Stomach (tissue), 19 donors: ENCODE measurements at places on chromosomes 7 and 10.
A peak's percentile ranks its signal among the peaks of the same experiment; 100 is the strongest.

GRCh38 chr10:103921248-103921647 lies 3.3 kb upstream of the STN1 start:
- no peaks in the 10 kb centered on the region for H3K36me3 ChIP-seq
- no peaks in the 10 kb centered on the region for H3K27me3 ChIP-seq
- no peak overlapping the region for H3K4me3 ChIP-seq
- no peak for DNase-seq
- no peak overlapping the region for H3K27ac ChIP-seq
- peaks cover 32% of the 10 kb centered on the region for H3K4me1 ChIP-seq

DNA sequence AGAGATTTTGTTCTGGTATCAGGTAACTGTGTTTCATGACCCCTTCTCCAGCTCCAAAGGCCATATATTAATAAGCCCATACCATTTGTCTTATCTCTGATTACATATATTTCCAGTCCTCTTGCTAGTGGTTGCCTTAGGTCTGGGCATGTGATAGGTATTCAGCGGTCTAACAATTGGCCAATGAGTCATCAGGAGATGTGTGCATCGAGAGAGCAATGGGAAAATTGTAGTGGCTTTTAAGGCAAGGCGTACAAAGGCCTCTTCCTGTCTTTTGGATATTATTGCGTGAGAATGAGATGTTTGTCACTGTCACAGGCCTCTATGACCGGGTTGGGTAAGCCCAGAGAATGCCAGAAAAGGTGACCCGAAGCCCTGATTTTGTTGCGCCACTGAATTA lies 38.6 kb upstream of the SFRP5 start:
- no peak overlapping the region for H3K4me3 ChIP-seq
- DNase-seq = no peak
- no peaks in the 10 kb centered on the region for H3K36me3 ChIP-seq
- H3K27ac ChIP-seq = no peak overlapping the region

DNA sequence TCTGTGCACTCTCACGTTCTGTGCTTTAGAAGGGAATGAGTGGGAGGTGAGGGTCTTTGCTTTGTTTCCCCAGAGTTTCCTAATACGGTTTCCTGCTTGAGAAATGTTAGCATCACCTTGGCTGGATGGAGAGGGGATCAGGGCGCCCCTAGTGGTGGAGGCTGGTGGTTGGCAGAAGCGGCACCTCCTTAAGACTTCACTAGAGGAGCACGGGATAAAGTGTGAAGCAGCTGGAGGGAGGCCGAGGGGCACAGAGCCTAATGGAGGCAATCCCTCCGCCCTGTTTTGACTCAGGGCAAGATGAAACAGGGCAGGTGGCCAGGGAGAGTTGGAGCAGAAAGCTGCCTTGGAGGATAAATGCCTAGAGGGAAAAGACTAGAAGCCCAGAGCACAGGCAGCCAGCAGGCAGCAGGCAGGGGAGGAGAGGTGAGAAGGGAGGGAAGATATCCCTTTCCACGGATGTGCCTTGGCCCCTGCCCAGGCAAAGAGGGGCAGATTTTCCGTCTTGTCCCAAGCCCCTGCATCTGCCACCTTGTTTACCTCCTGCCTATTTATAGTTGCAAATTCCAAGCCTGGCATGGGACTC lies 56.0 kb upstream of the BTRC start:
- no peaks in the 10 kb centered on the region for H3K36me3 ChIP-seq
- H3K4me1 ChIP-seq = no peaks in the 10 kb centered on the region
- H3K4me3 ChIP-seq = no peak overlapping the region
- H3K27ac ChIP-seq = no peak overlapping the region

DNA sequence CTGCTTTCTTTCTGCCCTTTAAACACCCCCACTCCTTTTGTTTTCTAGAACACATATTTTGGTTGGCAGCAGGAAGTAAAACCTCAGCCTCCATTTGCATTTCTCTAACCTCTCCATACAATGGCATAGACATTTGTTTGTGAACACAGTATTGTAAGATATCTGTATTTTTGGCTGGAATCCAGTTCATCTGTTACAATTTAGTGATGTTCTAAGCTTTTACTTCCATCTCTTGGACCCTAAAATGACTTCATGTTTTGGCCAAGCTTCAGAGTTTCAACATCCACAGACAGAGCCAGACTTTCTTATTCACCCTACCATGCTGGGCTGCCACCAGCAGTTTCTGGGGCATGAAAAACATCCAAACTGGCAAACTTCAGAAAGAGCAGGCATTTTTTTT lies 21.1 kb upstream of the AUTS2 start:
- no peak for DNase-seq
- H3K4me3 ChIP-seq = no peak overlapping the region
- H3K27me3 ChIP-seq = no peaks in the 10 kb centered on the region
- H3K4me1 ChIP-seq = no peaks in the 10 kb centered on the region
- no peaks in the 10 kb centered on the region for H3K36me3 ChIP-seq

- H3K27me3 ChIP-seq = no peaks in the 10 kb centered on the region
- H3K4me3 ChIP-seq = no peak overlapping the region
- H3K27ac ChIP-seq = peak overlapping the region; percentile 53
- H3K36me3 ChIP-seq = no peaks in the 10 kb centered on the region
Measured at GRCh38 chr7:32500922-32501341, 5.6 kb downstream of the AVL9 start.

GRCh38 chr10:51707821-51708424 lies 8.5 kb upstream of the CSTF2T start:
- H3K4me3 ChIP-seq = no peak overlapping the region
- H3K36me3 ChIP-seq = no peaks in the 10 kb centered on the region
- DNase-seq = no peak
- H3K27me3 ChIP-seq = no peaks in the 10 kb centered on the region
- H3K27ac ChIP-seq = peak overlapping the region; percentile 5

DNA sequence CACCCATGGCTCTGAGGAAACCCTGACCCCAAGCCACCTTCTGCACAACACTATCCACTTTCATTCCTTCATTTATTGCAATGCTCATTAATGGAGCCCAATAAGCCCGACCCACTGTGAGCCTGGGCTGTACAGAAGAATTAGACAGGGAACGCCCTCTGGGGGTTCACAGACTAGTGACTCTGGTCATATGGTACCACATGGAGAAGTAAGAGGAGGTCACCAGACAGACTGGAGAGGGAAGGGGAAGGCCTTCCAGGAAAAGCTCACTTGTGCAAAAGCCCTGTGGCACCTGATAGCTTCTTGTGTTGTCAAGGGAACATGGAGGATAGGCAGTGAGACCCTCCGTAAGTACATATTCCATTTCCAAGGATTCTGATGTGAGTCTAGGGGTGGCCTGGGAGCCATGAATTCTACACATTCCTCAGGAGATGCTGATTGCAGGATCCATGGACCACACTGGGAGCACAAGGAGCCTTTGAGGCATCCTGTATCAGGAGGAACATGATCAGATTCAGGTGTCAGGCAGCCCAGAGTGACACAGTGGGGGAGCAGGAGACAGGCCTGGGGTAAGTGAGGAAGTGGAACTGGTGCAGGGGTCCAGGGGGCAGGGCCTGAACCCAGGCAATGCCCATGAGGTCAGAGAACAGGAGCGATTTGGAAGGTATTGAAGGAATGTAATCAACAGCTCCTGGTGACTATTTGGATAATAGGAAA lies 19.9 kb downstream of the TMEM72 start:
- no peaks in the 10 kb centered on the region for H3K27me3 ChIP-seq
- DNase-seq = no peak
- H3K4me3 ChIP-seq = no peak overlapping the region
- H3K27ac ChIP-seq = no peak overlapping the region
- peaks cover 24% of the 10 kb centered on the region for H3K4me1 ChIP-seq

GRCh38 chr7:70193514-70193913 lies 595.2 kb downstream of the AUTS2 start:
- DNase-seq = peak; percentile 45
- H3K4me1 ChIP-seq = no peaks in the 10 kb centered on the region
- H3K27me3 ChIP-seq = no peaks in the 10 kb centered on the region

DNA sequence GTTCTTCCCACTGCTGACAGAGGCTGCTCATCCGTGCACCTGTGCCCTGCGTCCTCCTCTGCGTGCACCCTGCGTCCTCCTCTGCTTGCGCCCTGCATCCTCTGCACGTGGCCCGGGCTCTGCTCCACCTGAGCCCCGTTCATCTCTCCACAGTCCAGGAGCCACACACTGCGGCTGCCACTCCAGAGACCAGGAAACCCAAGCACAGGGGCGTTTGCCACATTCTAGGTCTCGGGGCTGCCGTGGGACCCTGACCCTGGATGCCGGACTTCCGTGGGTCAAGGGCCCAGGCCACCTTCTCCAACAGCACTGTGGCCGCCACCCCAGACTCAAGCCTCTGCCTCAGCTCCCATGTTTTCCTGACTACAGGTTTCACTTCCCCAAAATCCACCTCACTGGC lies 460.4 kb downstream of the PTPRN2 start:
- no peak overlapping the region for H3K4me3 ChIP-seq
- no peaks in the 10 kb centered on the region for H3K27me3 ChIP-seq
- DNase-seq = no peak

GRCh38 chr7:132351954-132352499 lies 224.2 kb downstream of the PLXNA4 start:
- H3K27ac ChIP-seq = no peak overlapping the region
- no peaks in the 10 kb centered on the region for H3K27me3 ChIP-seq
- H3K4me1 ChIP-seq = no peaks in the 10 kb centered on the region
- H3K36me3 ChIP-seq = no peaks in the 10 kb centered on the region

- H3K36me3 ChIP-seq = no peaks in the 10 kb centered on the region
- no peak overlapping the region for H3K27ac ChIP-seq
- no peaks in the 10 kb centered on the region for H3K27me3 ChIP-seq
- DNase-seq = no peak
Measured at GRCh38 chr10:59878915-59879314, 27.4 kb downstream of the CCDC6 start.

- H3K4me3 ChIP-seq = no peak overlapping the region
- no peaks in the 10 kb centered on the region for H3K36me3 ChIP-seq
- H3K4me1 ChIP-seq = no peaks in the 10 kb centered on the region
Measured at GRCh38 chr7:68955656-68956055, 642.6 kb upstream of the AUTS2 start.

DNA sequence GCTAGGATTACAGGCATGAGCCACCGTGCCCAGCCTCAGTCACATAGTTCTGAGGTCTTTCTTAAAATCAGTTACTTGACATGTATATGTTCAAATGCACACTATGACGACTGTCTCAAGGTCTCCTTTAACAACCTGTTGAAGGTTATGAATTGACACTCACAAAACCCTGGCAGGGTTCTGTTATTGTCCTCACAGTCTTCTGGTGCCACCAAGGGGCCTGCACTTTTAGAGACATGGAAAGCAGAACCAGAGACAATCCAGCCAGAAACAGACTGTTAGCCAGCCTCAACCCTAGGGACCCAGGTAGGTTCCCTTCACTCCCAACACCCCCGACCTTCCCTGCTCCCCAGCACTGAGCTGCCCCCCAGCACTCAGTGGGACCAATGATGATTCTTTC lies 26.4 kb downstream of the TEX36 start:
- no peak for DNase-seq
- no peaks in the 10 kb centered on the region for H3K36me3 ChIP-seq
- H3K27me3 ChIP-seq = no peaks in the 10 kb centered on the region
- no peak overlapping the region for H3K4me3 ChIP-seq

- DNase-seq = peak; percentile 64
- H3K4me3 ChIP-seq = no peak overlapping the region
- no peaks in the 10 kb centered on the region for H3K36me3 ChIP-seq
- no peaks in the 10 kb centered on the region for H3K4me1 ChIP-seq
- H3K27me3 ChIP-seq = no peaks in the 10 kb centered on the region
- no peak overlapping the region for H3K27ac ChIP-seq
Measured at GRCh38 chr10:104925232-104925851, 284.3 kb downstream of the SORCS3 start.

GRCh38 chr7:28498636-28499035 lies 86.3 kb downstream of the CREB5 start:
- no peaks in the 10 kb centered on the region for H3K36me3 ChIP-seq
- no peaks in the 10 kb centered on the region for H3K4me1 ChIP-seq
- DNase-seq = no peak

DNA sequence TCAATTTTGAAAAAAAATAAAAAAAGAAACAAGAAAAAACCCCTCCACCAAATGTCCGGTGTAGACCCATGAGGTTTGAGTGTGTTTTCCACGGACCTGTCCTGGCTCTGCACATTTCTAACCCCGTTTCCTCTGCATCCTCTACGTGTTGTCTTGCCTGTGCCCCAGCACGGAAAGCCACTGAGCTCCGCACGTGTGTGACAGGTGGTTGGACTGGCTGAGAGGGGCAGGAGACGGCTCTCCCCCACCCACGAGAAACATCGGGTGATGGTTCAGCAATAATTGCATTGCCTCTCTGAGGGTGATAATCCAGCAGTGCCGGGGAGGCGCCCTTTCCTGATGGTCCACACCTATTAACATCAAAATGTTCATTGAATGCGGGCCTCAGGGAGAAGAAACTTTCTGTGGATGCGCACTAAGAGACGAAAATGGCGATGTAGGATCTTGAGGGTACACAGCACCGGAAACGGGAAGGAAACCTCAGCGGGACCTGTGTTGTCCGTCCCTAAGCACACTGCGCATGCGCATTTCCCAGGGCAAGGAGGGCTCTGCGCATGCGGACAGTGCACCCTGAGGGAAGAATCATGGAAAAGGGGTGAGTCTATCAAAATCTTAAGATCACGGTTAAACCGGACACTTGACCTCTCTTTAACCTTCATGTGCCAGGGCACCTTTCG lies 470.1 kb upstream of the ADARB2 start:
- H3K4me1 ChIP-seq = no peaks in the 10 kb centered on the region
- H3K4me3 ChIP-seq = no peak overlapping the region
- H3K27ac ChIP-seq = no peak overlapping the region
- H3K36me3 ChIP-seq = no peaks in the 10 kb centered on the region

- H3K36me3 ChIP-seq = no peaks in the 10 kb centered on the region
- H3K4me1 ChIP-seq = no peaks in the 10 kb centered on the region
- H3K27me3 ChIP-seq = no peaks in the 10 kb centered on the region
- peak; percentile 64 for DNase-seq
Measured at GRCh38 chr7:36670585-36671431, 53.5 kb downstream of the AOAH start.

GRCh38 chr7:111363099-111363498 lies 199.2 kb downstream of the IMMP2L start:
- DNase-seq = no peak
- no peak overlapping the region for H3K27ac ChIP-seq
- H3K4me1 ChIP-seq = no peaks in the 10 kb centered on the region
- no peaks in the 10 kb centered on the region for H3K27me3 ChIP-seq
- H3K4me3 ChIP-seq = no peak overlapping the region
- H3K36me3 ChIP-seq = no peaks in the 10 kb centered on the region

DNA sequence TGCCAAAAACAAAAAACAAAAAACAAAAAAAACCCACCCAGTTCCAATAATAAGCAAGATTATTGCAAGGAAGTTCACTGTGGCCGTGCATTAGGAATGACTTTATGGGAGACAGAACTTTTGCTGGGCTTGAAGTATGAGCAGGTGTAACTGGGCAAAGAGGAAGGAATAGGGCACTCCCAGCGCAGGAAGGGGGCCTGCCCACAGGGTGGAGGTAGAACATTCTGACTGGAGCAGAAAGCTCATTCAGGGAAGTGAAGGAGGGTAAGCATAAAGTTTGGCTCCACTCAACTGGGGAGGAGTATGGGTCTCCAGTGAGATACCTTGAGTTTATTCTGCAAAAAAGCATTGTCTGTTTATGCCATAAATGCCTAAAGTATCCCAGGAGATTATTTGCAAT lies 42.1 kb upstream of the WIPF3 start:
- no peak overlapping the region for H3K4me3 ChIP-seq
- H3K27me3 ChIP-seq = no peaks in the 10 kb centered on the region
- no peaks in the 10 kb centered on the region for H3K36me3 ChIP-seq
- H3K4me1 ChIP-seq = no peaks in the 10 kb centered on the region
- DNase-seq = peak; percentile 55

- no peak for DNase-seq
- H3K4me3 ChIP-seq = no peak overlapping the region
- no peak overlapping the region for H3K27ac ChIP-seq
- H3K36me3 ChIP-seq = no peaks in the 10 kb centered on the region
Measured at GRCh38 chr7:106568680-106569499, 92.1 kb downstream of the CCDC71L start.
